ENCODE measurements at places on chromosomes 5 and 9.

- DNase-seq, result no peak
These were observed 106.9 kb downstream of the TTC39B start for GRCh38 chr9:15200111-15200510.

- no peak for DNase-seq
These were observed 510.5 kb upstream of the TNC start for GRCh38 chr9:115628426-115628825.

DNA sequence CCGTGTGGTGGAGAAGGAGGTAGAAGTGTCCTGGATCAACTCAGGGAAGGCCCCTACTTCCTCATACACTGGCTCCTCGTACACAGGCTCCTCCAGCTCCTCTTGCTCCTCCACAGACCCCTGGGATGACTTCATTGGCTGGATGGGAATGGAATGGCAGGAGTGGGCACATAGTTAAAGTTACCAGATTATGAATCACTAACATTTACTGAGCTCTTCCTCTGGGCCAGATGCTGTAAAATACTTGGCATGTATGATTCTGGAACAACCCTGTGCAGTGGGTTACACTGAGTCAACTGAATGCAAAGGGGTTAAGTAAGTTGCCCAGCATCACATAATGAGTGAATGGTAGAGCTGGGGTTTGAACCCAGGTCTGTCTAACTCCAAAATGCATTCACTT, 3.1 kb upstream of the FCHSD1 start:
- no peak for DNase-seq

GRCh38 chr5:22245770-22246169, 607.4 kb downstream of the CDH12 start:
- no peak for DNase-seq

DNA sequence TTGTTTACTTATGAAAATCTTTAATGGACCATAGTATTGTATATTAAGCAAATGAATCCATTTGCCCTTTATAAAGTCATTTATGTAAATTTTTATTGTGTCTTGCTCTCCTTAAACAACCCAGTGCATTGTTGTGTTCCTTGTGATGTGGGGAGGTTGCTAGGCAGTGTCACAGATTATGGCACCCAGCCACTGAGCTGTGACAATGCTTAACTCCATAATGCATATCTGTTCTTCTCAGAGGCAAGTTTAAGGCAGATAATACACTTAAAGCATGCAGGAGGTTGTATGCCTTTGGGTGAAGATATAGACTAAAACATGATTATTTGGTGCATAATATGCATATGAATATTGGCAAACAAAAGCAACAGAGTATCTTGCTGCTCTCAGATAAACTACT, 269.6 kb upstream of the RIOK2 start:
- no peak for DNase-seq

- no peak for DNase-seq
These were observed 164.8 kb downstream of the COMMD10 start for GRCh38 chr5:116249648-116250047.

All from renal cortex interstitium (tissue), 15 donors.